KG1 (cell line): ENCODE measurements at places on chromosomes 4 and X.
A peak's percentile ranks its signal among the peaks of the same experiment; 100 is the strongest.

- DNase-seq: no peak
Measured at GRCh38 chr4:113445286-113445685, 316.3 kb downstream of the CAMK2D start.

- no peak for DNase-seq
Measured at GRCh38 chr4:168795346-168795745, 214.7 kb downstream of the CBR4 start.

DNA sequence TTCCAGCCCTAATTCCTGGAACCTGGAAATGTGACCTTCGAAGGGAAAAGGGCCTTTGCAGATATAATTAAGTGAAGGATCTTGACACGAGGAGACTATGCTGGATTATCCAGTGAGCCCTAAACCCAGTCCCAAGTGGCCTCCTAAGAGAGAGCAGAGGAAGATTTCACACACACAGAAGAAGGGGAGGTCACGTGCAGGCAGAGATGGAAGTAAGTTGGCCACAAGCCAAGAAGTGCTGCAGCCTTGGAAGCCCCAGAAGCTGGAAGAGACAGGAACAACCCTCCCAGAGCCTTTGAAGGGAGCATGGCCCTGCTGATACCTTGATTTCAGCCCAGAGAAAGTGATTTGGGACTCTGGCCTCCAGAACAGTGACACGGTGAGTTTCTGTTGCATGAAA is 51.9 kb downstream of the EVC2 start:
- DNase-seq: no peak

DNA sequence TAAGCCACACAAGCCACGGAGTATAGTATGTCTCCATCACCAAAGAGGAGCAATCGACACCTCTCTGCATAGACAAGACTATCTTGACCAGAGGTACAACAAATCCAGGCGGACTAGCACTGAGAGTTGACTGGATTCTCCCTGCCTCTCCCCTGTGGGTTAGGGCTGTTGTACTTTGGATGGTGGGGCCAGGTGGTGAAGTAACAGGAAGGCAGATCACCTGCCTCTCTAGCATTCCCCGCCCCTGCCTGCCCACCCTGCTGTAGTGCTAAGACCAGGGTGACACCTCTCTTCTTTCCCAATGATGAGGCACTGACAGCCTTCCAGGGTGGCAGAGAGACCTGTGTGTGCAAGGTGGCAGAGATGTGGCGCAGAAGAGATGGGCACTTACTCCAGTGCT is 47.5 kb upstream of the TRIM2 start:
- no peak for DNase-seq

DNA sequence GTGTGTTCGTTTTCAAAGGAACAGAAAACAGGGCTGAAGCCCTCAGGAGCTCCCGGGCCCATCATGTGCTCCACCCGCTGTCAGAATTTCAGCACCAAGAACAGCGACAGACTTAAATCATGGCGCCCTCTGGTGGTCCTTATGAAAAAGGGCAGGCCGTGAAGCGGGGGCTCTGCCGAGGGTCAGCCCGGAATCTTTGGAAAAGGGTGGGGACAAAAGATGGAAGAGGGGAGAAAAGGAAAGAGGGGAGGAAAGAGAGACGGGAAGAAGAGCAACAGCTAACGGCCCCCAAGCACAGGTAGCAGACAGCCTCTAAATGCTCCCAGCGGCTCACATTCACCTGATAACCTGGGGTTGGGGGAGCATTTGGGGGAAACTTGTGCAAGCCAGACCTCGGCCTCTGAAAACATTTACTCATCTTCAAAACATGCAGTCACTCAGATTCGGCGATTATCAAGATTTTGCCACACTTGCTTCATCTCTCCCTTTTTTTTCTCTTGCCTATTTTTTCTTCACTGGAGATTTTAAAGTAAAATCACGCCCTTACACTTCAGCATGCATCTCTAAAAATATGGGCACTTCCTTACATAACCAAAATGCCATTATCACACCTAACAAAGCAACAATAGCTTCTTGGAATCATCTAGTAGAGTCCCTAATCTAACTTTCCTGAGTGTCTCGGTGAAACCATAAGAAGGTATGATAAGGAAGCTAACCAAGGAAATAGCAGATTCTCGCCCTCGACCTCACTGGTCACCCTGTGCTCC is 28.1 kb upstream of the MAN2B2 start:
- peak; percentile 43 for DNase-seq

- DNase-seq: no peak
Measured at GRCh38 chrX:70924294-70924911, 6.5 kb downstream of the SLC7A3 start.

- DNase-seq: no peak
Measured at GRCh38 chr4:153204728-153205648, 745 bp downstream of the TRIM2 start.

- DNase-seq: no peak
Measured at GRCh38 chr4:168722391-168722790, 225.5 kb downstream of the PALLD start.

- DNase-seq: no peak
Measured at GRCh38 chr4:41655177-41655576, 93.3 kb downstream of the PHOX2B start.

DNA sequence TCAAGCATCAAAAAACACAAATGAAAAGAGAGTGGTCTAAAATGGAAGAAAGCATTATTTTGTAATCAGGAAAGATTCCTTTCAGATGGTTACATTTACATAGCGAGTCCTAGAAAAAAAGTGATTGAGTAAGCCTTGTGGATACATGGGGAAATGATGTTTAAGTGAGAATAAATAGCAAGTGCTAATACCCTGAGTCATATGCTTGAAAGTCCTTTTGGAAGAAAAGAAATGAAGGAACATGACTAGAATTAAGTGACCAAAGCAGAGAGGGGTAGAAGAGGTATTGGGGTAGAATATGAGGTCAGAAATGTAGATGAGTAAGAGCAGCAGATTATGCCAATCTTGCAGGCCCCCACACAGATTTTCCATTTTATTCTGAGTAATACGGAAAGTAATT is 814.8 kb upstream of the GRID2 start:
- no peak for DNase-seq

DNA sequence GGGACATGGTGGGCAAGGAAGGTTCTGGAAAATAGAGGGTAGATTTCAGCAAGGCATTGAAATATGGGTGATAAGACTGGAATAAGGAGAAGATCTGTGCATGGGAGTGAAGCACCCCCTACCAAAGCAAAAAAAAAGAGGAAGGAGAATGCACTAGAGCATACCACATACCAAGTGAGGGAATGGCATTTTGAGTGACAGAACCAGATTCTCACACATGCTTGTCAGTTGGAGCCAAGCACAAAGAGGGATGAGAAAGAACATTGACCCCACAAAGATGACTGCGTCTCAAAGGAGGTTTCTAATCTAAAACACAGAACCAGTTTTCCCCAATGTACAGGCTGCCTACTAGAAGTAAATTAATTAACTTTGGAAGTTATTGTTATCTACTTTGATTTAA is 140.3 kb upstream of the SMAD1 start:
- DNase-seq: no peak

GRCh38 chr4:87478732-87479250 is 50.4 kb downstream of the SPARCL1 start:
- no peak for DNase-seq

DNA sequence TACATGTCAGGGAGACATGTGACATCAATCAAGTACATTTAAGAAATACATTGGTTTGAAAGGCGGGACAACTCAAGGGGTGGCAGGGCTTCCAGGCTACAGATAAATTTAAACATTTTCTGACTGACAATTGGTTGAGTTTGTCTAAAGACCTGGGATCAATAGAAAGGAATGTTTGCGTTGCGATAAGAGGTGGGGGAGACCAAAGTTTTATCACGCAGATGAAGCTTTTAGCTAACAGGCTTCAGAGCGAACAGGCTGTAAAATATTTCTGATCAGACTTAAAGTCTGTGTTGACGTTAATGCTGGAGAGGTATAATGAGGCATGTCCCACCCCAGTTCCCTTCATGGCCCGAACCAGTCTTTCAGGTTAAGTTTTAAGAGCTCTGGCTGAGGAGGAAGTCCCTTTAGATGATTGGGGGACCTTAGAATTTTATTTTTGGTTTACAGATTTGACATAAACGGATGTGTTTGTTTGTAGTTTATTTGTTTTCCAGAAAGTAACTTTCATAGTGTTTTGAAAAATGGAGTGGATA is 346.7 kb upstream of the RASGEF1B start:
- DNase-seq: no peak

DNA sequence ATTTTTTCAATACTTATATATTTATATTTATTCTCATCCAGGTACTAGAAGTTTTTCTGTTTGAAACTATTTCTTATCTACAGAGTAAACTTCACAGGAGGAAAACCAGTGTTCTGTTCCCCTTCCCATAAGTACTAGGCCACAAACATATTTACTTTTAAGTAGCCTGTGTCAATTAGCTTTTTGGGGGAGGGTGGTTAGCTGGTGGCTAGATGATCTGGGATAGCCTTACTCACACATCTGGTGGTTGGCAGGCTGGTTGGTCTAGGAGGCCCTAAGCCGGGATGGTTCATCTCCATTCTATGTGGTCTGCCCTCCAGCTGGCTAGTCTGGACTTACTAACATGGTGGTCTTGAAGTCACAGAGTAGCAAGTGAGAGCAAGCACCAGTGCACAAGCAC is 6.2 kb downstream of the JADE3 start:
- DNase-seq: no peak

DNA sequence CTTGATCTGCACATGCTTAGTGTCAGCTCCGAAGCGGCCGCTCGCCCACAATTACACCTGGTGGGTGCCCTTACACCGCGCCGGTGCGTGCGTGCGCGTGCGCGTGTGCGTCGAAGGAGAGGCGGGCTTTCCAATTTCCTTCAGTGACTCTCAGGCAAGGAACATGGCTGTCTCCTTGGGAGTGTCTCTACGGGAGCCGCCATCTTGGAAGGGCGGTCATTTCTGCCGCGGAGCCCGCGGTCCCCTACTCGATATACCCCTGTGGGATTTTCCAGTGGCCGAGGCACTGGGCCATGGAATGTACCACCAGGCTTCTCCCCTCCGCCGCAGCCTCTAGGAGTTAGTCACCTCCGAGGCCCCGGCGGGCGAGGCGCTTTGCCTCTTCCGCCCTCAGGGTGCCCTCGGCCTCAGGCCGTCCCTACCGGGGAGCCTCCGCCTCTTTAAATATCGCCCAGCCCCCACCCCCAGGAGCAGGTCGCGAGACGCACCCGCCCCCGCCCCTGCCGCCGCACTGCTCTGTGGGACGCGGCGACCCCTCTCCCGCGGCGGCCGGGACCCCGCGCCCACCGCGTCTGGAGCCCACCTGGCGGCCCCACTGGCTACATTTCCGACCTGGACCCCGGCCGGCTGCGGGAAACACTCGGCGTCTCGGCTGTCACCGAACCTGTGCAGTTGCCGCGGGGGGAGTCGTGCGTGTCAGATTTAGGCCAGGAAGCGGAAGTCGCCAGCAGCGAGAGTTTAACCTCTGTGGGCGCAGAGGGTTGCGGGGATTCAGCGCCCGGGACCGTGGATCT is at the start of gene ZNF41:
TSS of gene ZNF41 (minus strand) at position 711 of the 794 bp plus-strand sequence. CDS start 15,741 bp downstream, outside the sequence.
- DNase-seq: peak; percentile 65

GRCh38 chrX:29397506-29397905 is 810.3 kb downstream of the IL1RAPL1 start:
- no peak for DNase-seq

DNA sequence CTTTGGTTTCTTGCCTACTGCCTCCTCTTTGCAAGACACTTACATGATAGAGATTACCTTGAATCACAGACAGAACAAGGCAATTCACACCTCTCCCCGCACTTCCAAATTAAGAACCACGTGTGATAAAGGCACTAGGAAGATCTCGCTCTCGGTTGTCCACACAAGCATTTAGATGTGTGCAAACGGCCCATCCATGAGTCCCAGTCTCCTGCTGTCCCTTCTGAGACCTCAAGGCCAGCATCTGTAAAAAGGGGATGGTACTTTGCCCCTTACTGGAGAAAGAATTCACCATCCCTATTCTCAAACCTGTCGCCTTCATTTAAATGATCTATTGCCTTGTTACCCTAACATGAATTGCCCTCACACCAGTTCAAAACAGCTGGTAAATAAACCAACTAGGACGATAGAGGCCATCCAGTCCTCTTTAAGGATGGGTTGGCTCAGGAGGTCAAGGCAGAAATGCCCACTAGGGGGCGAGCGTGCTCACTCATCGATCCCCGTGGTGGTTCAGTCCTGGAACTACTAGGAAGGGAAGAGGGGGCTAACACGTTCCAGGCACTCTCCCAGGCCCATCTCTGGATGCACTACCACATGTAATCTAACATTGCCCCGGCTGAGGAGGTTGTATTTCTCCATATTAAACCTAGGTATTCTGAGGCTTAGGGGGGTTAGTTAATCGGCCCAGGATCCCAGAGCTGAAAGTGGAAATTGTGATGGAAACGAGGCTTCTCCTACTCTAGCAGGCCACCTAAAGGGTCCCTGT is 95.8 kb downstream of the DHX15 start:
- peak; percentile 64 for DNase-seq

- no peak for DNase-seq
Measured at GRCh38 chrX:2609431-2610238, 81.5 kb upstream of the CD99 start.
